ENCODE measurements at places on chromosomes 11 and 22.

DNA sequence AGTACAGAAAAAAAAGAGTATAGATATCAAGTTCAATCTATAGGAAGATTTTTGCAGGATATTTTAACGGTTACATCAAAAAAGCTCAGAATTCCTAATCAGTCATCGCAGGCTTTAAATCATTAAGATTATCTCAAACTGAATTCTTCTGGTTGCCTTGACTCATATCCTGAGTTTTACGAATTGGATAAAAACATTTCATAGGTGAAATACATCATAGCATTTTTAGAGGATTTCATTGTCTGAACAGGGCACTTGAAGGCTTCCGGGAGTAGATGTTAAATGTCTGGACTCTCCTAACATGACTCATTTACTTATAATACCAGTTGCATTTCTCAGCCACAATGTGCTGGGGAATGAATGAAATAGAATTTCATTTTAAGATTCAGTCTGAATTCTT lies 2216.6 kb upstream of the RAG2 start:
- DNase-seq: no peak

GRCh38 chr11:103898577-103899336 lies 137.7 kb upstream of the DDI1 start:
- DNase-seq: no peak

- DNase-seq: no peak
Observed at GRCh38 chr22:41690476-41690875, 1.8 kb upstream of the SNU13 start.

GRCh38 chr11:120912504-120912903 lies 111.4 kb upstream of the TBCEL start:
- DNase-seq: peak; percentile 90

DNA sequence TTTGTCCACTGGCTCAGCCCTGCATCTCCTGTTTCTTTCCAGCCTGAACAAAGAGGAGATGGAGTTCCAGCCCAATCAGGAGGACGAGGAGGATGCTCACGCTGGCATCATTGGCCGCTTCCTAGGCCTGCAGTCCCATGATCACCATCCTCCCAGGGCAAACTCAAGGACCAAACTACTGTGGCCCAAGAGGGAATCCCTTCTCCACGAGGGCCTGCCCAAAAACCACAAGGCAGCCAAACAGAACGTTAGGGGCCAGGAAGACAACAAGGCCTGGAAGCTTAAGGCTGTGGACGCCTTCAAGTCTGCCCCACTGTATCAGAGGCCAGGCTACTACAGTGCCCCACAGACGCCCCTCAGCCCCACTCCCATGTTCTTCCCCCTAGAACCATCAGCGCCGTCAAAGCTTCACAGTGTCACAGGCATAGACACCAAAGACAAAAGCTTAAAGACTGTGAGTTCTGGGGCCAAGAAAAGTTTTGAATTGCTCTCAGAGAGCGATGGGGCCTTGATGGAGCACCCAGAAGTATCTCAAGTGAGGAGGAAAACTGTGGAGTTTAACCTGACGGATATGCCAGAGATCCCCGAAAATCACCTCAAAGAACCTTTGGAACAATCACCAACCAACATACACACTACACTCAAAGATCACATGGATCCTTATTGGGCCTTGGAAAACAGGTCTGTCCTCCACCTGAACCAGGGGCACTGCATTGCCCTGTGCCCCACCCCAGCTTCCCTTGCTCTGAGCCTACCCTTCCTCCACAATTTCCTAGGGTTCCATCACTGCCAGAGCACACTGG lies 5.0 kb downstream of the FTH1 start:
- DNase-seq: no peak

- DNase-seq: no peak
Observed at GRCh38 chr11:86722006-86722405, 49.6 kb upstream of the ME3 start.

DNA sequence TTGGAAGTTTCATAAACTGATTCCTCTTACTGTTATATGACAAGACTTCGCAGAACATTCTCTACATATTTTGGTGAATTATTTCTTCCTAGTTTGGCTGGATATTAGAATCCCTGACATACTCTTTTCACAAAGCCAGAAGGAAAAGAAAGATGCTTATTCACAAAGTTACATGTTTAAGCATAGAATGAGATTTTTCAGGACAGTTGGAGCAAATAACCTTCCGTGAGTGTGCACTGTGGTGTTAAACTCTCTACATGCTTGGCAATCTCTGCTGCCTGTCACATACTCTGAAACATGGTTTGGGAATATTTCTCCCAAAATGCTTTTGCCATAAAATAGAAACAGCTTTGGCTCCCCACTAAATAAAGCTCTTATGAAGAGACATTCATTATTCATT lies 230.0 kb upstream of the MTNR1B start:
- no peak for DNase-seq

DNA sequence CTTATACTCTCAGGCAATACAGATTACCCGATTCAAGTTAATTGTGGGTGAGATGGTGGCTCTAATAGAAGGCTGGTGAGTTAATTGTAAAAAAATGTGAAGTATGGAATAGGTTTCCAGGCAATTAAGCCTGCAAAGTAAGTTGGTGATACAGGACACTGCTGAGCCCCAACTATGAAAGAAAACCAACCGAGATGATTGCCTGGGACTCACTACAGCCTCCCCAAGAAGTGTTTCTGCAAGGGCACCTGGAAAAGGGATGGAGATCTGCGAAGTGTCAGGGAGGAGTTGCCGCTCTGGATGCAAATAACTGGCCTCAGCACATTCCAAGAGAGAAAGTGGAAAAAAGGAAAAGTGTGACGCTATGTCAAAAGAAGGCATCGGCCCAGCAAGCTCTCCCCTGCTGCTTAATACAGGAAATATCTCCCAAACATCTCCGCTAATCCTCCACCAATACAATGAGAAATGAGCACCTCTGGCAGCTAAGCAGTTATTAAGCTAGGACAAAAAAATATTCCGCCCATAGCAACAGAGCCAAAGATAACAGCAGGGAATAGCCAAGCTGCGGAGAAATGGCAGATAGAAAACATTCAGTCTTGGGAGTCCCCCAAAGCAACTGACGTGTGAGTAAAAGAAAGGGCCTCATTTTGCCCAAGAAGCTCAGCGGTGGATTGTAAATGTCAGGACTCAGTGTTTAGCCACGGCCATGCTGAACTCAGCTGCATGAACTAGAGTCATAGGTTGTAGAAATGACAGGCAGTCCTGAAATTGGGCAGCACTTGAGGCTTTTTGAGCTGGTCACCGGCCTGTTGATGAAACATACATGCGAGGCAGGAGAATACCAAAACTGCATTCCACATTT lies 133.7 kb downstream of the SNX19 start:
- no peak for DNase-seq

- DNase-seq: no peak
Observed at GRCh38 chr11:3156282-3156660, 8.8 kb downstream of the OSBPL5 start.

GRCh38 chr22:24695060-24695459 lies 79.5 kb downstream of the PIWIL3 start:
- DNase-seq: no peak

- no peak for DNase-seq
Observed at GRCh38 chr11:61028135-61028729, 56.8 kb downstream of the CD6 start.

DNA sequence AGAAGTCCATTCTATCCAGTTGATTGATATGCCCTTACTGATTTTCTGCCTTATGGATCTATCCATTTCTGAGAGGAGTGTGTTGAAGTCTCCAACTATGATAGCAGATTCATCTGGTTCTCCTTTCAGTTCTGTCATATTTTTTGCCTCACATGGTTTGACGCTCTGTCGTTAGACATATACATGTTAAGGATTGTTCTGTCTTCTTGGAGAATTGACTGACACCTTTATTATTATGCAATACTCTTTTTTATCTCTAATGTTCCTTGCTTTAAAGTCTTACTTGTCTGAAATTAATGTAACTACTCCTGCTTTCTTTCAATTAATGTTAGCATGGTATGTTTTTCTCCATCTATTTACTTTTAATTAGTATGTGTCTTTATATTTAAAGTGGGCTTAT lies 12.1 kb upstream of the ARHGAP20 start:
- no peak for DNase-seq

DNA sequence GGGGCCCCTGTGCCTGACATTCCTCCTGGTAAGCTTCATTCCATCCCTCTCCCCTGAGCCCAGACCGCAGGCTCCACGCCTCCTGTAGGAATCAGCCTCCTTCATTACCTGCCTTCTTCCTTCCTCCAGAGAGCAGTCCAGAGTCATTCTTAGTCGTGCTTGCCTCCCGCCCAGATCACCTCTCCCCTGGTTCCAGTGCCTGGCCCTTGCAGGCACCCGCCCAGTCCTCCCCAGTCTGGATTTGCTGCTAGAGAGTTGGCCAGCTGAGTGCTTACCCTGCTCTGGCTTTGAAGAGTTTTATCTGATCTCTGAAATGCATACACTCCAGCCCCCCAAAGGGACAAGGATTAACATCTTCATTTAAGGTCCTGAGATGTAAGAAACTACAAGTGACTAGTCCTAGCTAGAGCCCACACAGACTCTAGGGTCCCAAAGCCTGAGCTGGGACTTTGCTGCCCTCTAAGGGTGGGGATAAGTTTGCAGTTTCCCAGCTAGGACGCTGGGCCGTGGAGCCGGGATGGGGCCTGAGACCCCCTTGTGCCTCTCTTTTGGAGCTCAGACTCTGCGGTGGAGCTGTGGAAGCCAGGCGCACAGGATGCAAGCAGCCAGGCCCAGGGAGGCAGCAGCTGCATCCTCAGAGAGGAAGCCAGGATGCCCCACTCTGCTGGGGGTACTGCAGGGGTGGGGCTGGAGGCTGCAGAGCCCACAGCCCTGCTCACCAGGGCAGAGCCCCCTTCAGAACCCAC lies 1.6 kb downstream of the NR1H3 start:
- peak; percentile 71 for DNase-seq

GRCh38 chr11:74299015-74299414 lies 12.4 kb downstream of the P4HA3 start:
- DNase-seq: no peak

DNA sequence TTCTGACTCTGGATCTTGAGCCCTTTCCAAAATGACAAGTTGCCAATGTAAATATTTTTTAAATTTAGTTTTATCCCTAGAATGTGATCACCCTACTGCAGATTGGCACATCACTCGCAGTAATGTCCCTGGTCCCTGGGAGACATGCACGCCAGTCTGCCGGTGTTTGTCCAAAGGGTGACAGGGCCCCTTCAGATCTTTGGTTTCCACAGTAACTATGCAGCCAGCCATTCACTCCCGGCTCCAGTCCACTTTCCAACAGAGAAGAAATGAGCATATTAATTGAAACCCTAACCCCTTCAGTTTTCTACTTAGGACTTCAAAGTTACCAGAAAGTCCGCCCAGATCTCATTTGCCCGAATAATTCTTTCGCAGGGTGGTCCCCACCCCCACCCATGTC lies 25.8 kb upstream of the RASSF10 start:
- no peak for DNase-seq

DNA sequence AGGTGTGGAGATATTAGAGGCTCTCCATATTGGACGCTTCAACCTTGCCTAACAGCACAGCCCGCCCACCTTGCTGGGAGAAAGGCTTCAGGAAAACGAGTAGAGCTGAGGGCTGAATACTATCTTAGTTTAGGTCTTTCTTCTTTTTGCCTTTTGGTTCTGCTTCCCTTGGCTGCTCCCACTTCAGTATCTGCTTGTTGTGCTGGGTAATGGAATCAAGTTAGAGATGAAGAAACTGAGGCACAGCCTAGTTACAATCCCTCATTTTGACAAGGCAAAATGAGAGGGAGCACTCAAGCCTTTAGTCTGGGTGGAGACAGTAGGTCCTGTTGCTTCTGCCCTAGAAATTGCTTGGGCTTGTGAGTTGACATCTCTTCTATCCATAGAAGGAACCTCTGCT lies 41.3 kb upstream of the HSD17B12 start:
- no peak for DNase-seq

DNA sequence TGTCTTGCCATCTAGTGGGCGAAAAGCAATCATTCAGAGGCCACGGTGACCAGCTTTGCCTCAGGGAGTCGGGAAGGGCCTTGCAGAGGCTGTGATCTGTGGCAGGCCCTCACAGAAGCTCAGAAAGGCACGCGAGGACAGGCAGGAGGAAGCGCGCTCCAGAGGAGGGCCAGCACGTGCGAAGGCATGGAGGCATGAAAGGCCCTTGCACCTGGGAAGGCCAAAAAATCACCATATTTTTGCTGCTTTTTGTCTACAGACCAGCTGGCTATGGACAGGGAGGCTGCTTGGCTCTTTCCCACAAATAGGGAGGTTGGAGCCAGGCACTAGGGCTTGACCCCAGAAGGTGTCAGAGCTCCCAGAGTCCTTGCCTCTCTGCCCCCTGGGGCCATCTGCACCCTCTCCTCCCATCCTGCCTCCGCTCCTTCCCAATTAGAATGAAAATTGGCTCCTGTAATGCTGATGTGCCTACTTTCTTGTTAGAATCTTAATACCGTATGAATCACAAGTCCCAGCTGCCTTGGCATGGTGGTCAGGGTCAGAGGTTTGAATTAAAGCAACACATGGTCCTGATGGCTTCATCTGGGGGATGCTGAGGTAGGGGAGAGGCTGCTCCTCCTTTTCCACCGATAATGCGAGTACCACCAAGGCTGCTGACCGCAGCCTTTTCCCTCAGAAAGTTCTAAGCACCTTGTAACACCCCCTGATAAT lies 69.1 kb downstream of the FEZ1 start:
- DNase-seq: no peak

- no peak for DNase-seq
Observed at GRCh38 chr11:8826139-8826786, 84.7 kb upstream of the AKIP1 start.

- DNase-seq: no peak
Observed at GRCh38 chr11:129249923-129250322, 57.8 kb upstream of the ARHGAP32 start.

GRCh38 chr22:25969286-25969685 lies 200.0 kb upstream of the SEZ6L start:
- no peak for DNase-seq

GRCh38 chr11:61892085-61892370 lies 683 bp upstream of the FADS3 start:
- no peak for DNase-seq

- no peak for DNase-seq
Observed at GRCh38 chr11:6587360-6587953, 16.0 kb downstream of the RRP8 start.

DNA sequence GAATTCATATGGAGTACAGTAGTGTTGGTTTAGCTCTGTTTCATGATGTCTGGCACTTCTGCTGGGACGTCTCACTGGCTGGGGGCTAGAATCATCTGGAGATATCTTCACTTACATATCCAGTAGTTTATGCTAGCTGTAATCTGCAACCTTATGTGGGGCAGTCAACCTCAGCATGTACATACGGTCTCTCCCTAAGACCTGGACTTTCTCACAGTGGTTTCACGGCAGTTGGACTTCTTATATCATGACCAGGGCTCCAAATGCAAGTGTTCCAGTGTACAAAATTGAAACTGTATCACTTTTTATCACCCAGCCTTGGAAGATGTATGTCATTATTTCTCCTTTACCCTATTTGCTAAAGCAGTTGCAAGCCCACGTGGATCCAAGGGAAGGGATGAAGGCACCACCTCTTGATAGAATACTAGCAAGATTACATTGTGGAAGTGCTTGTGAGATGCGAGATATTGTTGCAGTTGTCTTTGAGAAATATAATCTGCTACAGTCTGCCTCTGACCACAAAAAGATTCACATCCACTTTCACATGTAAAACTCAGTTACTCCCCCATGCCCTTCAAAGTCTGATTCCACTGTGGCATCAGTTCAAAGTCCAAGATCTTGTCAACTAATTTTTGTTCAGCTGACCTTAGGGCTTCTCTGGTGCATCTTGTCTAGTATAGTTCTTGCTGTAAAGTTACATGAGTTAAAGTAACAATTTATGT lies 316.6 kb upstream of the NCAM1 start:
- no peak for DNase-seq
